ENCODE measurements at places on chromosomes 3 and 15.

DNA sequence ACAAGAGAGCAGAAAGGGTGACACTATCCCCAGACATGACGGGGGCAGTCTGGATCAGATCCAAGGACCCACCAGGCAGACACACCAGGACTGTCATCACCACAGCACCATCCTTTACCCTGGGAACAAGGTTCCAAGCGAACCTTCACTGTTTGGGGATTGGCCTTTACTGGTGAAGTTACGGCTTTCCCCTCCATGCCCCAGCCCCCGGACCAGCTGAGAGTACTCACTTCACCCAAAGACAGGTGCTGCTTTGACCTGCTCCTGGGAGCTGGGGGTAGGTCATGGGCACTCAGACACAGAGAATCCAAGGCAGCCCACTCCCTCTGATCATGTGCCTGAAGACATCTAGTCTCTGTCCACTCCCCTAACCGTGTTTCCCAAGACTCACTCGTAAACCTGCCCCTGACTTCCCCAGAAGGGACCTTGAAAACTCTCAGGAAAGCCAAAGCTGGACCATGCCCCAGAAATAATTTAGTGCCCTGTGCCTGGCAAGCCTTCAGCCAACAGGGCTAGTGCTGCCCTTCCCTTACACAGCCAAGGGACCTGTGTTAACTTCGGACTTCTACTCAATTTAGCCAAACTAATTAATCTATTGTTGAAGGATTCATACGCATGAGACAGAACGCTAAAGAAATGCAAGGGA, 2.8 kb downstream of the RRP9 start:
- DNase-seq, result no peak

GRCh38 chr3:148534089-148534988, 163.4 kb upstream of the AGTR1 start:
- no peak for DNase-seq

GRCh38 chr3:128316481-128316891, 150.2 kb downstream of the DNAJB8 start:
- DNase-seq, result peak; percentile 40

DNA sequence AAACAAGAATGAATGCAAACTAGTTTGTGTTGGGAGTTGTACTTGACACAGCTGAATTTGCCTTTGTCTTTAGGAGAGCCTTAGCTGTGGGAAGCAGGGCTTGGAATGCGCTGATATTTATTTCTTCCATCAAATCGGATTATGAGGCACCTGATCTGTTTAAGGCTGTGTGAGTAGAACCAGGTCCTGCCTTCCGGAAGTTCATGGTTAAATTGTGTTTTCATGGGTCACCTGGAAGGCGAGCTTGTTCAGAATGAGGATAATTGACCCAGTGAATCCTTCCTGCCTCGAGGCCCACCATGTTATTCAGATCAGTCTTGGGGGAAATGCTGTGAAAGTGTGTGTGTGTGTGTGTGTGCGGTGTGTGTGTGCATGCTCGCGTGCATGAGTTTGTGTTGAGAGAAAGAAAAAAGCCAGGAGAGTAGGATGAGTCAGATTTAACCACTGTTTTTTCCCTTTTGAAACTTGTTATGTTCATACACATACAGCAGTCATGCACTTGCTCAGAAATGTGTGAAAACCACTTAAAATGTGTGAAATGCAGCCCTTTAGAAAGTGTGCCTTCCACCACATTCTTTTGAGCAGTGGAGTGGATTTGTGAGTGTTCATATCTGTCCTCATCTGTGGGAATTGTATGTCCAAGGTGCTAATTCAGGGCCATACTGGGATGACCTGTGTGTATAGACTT, 36.7 kb downstream of the SMAD3 start:
- DNase-seq, result no peak

- DNase-seq, result no peak
Observed at GRCh38 chr3:71428841-71429596, 154.5 kb downstream of the FOXP1 start.

DNA sequence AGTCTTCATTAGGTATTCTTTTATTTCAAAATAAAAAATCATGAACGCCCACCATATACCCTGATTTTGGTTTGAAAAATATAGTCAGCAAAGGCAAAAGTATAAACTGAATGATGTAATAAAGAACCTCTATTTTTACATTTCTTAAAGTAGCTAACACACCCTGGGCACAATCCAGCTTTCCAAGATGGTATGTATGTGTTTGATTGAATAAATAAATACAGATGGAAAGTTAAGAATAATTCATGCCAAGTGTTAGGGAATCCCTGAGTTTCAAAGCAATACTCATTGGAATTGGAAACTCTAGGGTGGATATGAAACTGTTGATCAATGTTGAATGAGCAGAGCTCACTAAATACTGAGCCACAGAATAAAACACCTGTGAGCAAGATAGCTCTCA, 63.9 kb upstream of the TRIM42 start:
- DNase-seq, result no peak

GRCh38 chr3:129985113-129985512, 10.6 kb downstream of the TRH start:
- DNase-seq, result no peak

DNA sequence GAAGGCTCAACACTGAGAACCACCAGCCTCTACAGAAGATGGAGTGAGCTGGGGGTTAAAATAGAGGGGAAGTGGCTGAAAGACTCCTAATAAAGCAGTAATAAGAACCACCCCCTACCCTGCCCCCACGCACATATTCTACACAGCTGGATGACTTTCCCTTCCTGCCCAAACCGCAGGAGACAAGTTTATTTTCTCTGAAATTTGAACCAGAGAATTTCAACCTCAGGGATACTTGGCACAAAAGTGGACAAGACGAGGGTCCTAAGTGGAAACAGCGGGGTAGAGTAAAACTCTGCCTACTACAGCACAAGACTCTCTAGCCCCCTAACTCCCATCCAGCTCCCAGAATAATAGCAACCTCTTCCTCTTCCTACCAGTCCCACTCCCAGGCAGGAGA, 28.4 kb downstream of the USF3 start:
- no peak for DNase-seq

GRCh38 chr15:91787198-91787597, 66.3 kb upstream of the SLCO3A1 start:
- no peak for DNase-seq

DNA sequence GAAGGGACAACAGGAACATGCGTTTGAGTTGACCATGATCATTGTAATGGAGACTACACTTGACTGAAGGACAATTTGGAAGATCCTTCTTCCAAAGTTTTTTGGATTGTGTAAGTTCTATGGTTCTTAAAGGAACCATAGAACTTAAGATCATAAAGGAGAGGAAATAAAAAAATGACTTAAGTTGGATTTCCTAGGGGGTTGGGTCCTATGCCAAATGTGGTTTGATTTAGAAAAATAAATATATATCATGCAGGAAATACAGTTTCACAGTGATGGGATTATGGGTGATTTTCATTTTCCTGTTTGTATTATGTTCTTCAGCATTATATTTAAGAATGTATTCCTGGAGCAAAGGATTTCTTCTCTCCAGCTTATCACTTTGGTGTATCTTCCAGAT, 305.5 kb upstream of the DPH6 start:
- no peak for DNase-seq

DNA sequence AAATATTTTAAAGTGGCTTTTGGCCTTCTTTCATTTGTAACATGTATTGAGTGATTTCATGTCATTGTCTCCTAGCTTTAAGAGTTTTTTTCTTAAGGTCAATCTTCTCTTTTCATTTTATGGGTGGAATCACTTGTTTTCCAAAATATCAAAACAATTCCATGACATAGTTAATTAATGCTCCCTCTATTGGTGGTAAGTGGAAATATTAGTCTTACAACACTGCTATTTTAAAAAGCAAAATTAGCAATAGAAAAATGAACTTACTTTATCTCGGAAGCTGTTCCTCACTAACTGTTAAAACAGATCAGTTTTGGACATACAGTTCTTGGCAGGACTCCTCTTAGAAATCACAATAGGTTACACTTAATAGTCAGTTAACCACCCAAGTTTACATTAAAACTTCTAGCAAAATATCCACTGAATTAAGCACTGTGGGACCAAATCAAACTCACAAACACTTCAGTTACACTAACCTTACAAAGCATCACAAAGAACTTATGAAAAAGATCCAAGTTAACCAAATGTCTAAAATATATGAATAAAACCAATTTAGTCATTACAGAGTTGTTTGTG, 42.4 kb downstream of the TIGIT start:
- no peak for DNase-seq

DNA sequence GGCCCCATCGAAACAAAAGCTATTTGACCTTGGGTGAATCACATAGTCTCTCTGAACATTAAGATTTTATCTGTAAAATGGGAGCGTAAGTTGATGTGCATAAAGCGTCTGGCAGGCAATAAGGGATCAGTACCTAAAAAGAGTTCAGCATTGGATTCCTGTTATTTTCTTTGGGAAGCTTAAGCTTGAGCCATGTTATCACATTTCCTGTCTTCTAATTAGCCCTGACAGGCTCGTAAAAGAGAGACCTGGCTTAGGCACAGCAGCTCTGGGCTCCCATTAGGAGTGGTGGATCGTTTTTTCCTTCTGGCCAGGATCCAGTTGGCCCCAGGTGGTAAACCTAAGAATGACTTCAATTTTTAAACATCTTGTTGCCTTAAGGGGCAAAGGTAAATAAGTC, 26.0 kb upstream of the CA12 start:
- DNase-seq, result no peak

DNA sequence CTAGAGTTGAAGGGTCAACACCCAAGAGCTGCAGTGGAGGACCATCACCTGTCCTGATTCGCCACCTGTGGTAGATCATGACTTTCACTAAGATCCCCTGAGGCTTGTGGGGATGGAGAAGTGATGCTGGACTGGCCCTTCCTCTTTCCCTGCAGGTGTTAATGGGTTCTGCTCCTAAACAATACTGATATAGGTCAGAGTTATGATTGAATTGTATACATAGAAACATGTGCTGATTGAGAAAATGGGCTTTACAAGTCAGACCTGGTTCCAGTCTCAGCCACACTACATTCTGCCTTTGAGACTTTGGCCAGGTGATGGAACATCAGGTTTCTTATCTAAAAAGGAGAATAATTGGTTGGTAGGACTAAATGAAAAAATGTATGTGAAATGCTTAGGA, 418.9 kb upstream of the TPRG1 start:
- DNase-seq, result no peak

DNA sequence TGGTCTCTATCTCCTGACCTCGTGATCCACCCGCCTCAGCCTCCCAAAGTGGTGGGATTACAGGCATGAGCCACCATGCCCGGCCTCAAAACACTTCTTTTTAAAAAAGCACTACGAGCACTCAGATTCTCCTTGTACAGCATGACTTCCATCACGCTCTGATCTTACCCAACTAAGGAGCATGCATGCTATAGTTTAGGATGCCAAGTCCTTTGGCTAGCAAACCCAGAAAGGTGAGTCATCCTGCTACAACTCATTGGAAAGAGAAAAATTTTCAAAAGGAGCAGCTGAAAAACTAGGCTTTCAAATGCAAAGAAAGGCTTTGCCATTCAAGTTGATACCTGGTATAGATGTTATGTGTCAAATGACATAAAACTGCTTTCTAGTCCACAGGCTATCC, 70.3 kb upstream of the PRICKLE2 start:
- DNase-seq, result no peak

DNA sequence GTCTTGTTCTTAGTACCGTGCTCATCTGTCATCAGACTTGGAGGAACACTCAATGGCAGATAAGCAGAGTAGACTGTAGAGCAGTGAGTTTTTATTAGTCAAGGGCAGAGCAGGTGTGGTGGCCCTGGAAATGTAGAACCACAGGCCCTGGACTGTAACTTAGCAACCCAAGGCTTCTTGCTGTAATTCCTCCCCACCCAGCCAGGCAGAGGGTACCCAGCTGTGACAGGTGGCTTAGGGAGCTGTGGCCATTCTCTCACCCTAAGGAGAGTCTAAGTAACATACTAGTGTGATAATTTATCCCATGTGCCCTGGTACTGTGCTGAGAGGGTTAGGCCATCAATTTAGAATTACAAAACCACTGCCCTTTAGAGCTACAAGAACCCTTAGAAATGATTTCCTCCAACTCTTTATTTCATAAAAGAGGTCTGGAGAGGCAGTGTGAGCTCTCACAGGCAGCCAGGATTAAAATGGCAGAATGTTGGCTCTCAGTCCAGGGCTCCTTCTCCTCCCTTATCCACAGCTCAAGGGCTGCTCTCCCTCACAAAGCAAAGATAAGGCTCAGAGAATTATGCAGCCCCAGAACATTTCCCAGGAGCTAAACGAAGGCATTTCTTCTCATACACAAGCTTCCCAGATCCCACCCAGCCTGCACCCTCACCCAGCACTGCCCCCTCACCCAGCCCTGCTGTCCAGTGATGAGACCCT, 3.0 kb downstream of the POMGNT2 start:
- DNase-seq, result no peak

DNA sequence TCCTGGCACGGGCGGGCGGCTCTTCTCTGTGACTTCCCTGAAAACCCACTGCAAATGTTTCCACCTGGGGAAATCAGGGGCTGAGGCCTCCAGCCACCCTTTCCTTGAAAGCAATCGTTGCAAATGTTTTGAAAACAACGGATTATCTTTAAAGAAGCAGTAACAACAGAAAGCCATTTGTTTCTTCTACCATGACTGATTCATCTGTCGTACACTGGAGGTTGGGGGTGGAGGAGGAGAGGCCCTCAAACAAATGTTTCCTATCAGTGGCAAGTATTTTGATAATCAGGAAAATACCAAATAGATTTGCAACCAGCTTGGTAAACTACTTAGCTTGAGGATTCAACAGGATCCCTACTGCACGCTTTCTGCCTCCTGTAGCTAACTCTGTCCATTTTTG, 114.9 kb downstream of the PDZRN3 start:
- DNase-seq, result no peak

GRCh38 chr15:62462721-62463120, 297.6 kb upstream of the C2CD4B start:
- no peak for DNase-seq

- no peak for DNase-seq
Observed at GRCh38 chr3:16423298-16423697, 90.2 kb downstream of the RFTN1 start.

- DNase-seq, result no peak
Observed at GRCh38 chr3:139529662-139530061, 9.9 kb downstream of the RBP1 start.

Data from T-helper 9 cell (primary cell).